ENCODE measurements at places on chromosomes 6 and 20. TPM values are rescaled to one million over a fixed set of nuclear protein-coding genes. Genes with fewer than 3 reads are reported as not detected.

Gene SLPI
- not detected for polyA plus RNA-seq

DNA sequence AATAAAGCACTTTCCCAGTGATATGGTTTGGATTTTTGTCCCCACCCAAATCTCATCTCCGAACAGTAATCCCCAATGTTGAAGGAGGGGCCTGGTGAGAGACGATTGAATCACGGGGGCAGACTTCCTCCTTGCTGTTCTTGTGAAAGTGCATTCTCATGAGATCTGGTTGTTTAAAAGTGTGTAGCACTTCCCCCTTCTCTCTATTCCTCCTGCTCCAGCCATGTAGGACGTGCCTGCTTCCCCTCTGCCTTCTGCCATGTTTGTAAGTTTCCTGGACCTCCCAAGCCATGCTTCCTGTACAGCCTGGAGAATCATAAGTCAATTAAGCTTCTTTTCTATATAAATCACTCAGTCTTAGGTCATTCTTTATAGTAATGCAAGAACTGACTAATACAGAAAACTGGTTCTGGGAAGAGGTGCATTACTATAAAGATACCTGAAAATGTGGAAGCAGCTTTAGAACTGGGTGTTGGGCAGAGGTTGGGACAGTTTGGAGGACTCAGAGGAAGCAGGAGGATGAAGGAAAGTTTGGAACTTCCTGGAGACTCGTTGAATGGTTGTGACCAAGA is 7.4 kb downstream of the EPM2A start:
- no peak for DNase-seq

GRCh38 chr20:8127553-8128255 is 4.4 kb upstream of the PLCB1 start:
- DNase-seq = no peak

DNA sequence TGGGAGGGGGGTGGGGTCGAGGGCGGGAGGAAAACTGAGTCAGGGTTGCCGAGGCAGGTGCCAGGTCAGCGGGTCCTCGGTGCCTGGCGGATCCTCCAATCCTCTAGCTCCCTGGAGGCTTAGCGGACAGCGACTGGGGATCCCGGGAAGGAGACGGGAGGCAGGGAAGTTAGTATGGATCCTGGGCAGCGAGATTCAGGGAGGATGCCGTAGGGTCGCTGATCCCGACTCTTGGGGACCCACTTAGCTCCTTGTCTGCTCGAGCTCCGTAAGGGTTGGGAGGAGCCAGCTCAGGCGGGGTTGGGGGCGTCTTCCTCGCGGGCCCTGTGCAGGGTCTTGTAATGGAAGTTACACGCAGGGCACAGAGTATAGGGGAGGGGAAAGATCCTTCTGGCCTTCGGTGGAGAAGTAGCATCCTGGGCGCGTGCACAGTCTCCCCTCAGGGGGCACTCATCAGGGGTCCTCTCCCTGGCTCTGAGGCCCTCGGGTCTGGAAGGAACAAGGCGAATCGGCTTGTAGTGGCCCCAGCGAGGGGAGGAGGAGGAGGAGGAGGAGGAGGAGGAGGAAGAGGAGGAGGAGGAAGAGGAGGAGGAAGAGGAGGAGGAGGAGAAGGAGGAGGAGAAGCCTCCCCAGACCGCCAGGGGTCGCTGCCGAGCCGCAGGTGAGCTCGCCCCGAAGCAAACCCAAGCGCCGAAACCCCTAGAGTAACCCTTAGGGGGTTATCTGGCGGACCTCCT is 6.4 kb upstream of the SLC12A5 start:
- DNase-seq = no peak

DNA sequence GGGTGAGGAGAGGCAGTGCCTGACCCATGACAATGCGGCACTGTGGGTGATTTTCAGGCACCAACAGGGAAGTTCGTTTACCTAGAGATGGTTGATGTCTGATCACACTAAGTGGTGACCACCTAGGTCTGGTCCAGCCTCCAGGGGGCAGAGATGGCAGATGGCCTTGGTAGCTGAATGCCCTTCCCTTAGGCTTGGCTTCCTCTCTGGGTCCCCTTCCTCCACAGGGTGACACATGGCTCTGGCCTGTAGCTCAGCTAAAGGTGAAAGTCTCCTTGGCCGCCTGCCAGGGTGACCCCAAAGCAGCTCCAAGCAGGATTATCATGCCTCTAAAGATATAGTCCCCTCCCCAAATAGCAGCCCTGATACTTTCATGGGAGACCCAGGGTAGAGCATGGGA is 6.4 kb downstream of the GDAP1L1 start:
- DNase-seq = no peak

GRCh38 chr6:105184921-105185320 is 5.1 kb upstream of the POPDC3 start:
- DNase-seq = peak; percentile 61

DNA sequence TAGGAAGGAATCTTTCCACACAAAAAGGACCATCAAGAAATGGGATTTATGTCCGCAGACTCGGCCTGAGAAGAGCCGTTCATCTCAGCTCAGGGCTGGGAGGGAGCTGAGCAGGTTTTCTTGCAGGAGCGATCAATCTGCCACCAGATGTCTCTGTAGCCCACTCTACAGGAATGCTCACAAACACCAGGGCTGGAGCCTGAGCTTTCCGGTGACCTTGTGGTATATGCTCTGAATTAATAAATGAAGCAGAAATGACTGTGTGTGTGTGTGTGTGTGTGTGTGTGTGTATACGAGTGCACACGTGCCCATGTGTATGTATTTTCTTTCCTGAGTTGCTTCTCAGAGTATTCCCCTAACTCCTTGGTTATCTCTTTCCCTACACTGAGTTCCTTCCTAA is 12.0 kb downstream of the CD83 start:
- DNase-seq = peak; percentile 86

GRCh38 chr20:58344741-58345140 is 35.2 kb downstream of the RAB22A start:
- DNase-seq = no peak

- DNase-seq = no peak
Measured at GRCh38 chr6:53611342-53611741, 54.2 kb downstream of the KLHL31 start.

GRCh38 chr6:156774863-156775405 is 2.2 kb upstream of the ARID1B start:
- DNase-seq = no peak

Gene MCM3
- 38.0 TPM for polyA plus RNA-seq

Gene MEP1A
- polyA plus RNA-seq = 0.30 TPM

DNA sequence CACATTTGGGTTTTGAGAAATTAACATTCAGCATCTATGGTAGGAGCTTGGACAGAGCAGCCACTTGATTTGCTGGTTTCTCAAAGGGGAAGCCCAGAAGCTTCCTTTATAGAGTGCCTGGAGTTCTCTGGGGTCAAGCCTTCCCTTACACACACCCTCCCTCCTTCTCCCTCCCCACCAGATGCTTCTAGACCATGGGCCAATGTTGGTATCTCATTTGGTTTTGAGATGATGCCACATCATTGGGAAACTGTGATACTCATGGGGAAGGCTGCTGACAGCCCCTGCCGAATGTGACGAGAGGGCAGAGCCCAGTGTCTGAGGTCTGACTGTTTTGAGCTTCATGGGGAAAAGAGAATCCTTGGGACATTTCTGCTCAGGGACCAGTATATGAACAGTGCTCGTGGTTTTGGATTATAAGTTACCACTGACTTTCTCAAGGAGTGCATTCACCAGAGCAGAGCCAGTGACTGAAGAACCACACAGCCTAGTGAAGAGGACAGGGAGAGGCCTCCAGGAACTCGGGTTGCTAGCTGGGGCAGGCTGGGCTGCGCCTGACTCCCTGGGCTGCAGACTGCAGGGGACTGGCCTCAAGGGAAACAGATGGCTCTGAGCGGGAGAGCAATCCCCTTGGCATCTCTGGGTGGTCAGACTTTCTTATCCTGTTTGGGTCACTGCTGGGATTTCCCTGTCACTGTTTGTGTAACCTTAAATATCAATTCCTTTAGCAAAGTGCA is 46.4 kb upstream of the CST5 start:
- DNase-seq = no peak

- DNase-seq = no peak
Measured at GRCh38 chr6:14452567-14453527, 335.3 kb downstream of the CD83 start.

- peak; percentile 43 for DNase-seq
Measured at GRCh38 chr20:1830240-1830639, 65.0 kb upstream of the SIRPA start.

Gene C6orf15
- polyA plus RNA-seq = not detected

Gene LST1
- polyA plus RNA-seq = 9.4 TPM

Gene PPIL6
- polyA plus RNA-seq = 4.5 TPM

Gene PNLDC1
- 0.31 TPM for polyA plus RNA-seq
